ENCODE measurements at places on chromosomes 12 and 14.

DNA sequence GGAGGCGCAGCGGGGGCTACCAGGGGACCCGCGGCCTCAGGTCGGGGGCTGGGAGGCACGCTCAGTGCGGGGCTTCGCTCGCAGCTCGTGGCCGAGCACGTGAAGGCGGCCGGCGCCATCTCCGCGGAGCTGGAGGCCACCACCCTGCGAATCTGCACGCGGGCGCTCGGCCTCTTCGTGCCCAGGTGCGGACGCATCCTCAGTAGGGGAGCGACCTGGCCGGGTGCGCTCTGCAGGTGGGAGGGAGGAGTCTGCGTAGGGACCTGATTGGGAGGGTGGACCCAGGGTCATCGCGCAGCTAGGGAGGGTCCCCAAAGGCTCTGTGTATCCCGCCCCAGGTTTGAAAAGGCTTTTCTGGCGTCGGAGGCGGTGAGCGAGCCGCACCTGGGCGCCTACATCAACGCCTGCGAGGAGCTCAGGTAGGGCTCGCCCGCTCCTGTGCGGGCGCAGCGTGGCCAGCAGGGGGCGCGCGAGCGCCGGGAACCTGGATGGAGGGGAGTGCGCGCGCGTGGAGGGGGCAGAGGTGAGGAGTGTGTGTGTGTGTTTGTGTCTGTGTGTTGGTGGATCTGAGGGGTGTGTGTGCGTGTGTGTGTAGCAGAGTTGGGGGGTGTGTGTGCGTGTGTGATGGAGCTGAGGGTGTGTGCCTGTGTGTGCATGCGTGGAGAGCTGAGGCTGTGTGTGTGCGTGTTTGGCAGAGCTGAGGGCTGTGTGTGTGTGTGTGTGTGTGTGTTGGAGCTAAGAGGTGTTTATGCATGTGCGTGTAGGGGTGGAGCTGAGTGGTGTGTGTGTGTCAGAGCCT, 10.3 kb downstream of the EXOC3L4 start:
- DNase-seq: peak; percentile 67

DNA sequence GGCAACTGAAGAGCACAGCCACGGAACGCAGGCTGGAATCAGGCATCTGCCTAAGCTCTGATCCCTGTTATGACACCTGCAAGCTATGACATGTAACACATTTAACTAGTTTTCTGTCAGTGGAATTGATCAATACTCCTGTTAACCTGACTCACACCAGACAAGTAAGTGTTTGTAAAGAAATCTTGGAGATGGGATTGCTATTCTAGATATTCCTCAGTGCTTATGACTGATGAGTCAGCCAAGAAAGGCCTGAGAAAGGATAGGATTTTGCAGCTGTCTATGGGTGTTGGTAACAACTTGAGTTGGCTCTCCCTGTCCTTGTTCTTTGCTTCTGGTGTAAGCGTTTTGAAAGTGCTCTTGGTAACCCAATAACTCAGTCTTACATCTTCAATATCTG, 110.5 kb downstream of the GPR135 start:
- no peak for DNase-seq

- no peak for DNase-seq
These were observed 139.1 kb downstream of the ZFP36L1 start for GRCh38 chr14:68653804-68654203.

- DNase-seq: no peak
These were observed 1263.0 kb downstream of the LRFN5 start for GRCh38 chr14:42869681-42870080.

GRCh38 chr12:120596901-120597300, 15.7 kb upstream of the POP5 start:
- no peak for DNase-seq

DNA sequence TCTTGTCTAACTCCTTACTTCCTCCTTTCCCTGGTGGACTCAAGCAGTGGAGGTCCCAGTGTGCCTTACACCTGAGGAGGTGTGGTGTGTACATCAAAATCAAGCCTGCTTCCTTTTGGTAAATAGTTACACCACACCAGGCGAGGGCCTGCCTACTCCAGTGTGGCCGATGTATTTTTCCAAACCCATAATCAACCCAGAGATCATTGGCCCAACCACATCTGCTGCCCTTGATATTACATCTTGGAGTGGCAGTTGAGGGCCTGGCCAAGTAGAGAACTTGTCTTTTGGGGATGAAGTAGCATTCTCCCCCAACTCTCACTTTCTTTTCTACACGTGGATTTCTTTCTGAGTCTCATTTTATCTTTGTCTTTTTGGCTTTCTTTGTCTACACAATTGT, 187.4 kb downstream of the EFCAB11 start:
- DNase-seq: no peak

DNA sequence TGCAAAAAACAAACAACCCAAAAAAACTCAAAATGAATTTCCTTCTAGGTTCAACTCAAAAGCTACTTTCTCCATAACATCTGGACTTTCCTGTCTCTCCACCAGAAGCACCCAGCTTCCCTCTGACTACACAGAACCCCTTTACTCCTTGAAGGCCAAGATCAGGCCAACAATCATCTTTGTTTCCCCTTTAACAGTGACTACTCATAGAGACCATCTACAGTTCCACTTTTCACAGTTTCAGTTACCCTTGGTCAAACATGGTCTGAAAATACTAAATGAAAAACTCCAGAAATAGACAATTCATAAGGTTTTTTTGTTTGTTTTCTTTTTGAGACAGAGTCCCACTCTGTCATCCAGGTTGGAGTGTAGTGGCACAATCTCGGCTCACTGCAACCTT, 11.8 kb downstream of the GCH1 start:
- no peak for DNase-seq

GRCh38 chr14:49895480-49895879, 2.6 kb downstream of the ARF6 start:
- DNase-seq: no peak

DNA sequence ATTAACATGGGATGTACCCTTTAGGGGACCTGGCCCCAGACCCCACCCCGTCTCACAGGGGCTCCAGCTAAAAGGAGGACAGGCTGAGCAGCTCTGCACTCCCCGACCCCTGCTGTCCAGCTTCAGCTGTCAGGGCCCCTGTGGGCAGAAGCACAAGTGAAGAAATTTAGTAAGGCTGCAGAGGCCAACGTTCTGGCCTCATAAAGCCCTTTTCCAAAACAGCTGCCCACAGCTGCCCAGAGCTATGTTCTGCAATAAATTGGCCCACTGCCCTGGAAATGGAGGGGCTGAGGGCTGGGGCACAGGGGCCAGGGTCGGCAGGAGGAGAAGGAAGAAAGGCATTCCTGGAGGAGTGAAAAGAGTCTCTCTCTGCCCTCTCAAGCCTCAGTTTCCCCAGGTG, 357.1 kb downstream of the BCL11B start:
- no peak for DNase-seq

GRCh38 chr12:131950182-131950913, 606 bp downstream of the EP400 start:
- DNase-seq: no peak

- DNase-seq: no peak
These were observed 195.7 kb downstream of the SOX5 start for GRCh38 chr12:23753628-23754365.

GRCh38 chr12:60535363-60535762, 939.5 kb downstream of the SLC16A7 start:
- no peak for DNase-seq

DNA sequence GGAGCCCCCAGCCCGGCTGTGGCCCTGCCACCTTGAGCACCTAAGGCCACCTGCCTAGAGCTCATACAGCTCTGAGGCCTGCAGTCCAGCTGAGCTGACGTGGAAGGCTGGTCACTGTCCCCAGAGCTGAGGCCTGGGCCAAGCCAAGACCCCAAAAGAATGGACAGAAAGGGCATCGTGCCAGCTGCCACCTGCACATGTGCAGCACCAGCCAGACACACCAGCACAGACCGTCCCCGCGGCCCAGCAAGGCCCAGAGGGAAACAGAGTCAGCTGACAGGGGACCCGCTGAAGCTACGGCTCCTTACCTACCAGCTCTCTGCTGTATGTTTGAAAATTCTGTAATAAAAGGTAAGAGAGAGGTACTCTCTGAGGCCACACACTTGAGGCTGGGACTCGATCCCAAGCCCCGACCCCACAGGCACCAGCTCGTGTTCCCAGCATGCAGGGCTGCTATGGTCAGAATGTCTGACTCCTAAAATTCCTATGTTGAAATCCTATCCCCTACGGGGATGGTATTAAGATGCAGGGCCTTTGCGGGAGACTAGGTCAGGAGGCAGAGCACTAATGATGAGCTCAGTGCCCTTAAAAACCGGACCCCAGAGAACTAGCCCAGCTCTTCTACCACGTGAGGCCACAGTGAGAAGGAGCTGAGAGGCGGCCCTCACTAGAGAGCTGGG, 25.4 kb downstream of the BRF1 start:
- no peak for DNase-seq

DNA sequence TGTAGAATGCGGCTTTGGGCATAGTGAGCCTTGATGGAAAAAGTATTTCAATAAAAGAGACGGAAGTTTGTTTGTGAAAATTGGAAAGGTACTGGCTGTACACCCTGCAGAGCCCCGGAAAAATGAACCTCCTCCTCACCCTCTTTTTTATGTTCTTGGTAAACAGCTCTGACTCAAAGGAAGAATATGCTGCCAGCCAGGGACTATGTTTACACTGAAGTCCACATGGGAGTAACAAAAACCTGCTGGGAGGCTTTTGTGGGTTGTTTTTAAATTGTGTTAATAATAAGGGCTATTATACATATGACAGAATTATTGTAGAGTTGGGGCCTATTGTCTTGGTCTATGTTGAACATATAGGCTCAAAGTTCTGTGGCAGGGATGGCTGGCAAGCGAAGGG, 70.7 kb downstream of the TTC8 start:
- no peak for DNase-seq

GRCh38 chr14:72583316-72584272, 310.3 kb downstream of the DPF3 start:
- no peak for DNase-seq

- no peak for DNase-seq
These were observed 99.9 kb downstream of the TMTC3 start for GRCh38 chr12:88241862-88242570.

- no peak for DNase-seq
These were observed 294.3 kb downstream of the APAF1 start for GRCh38 chr12:98939350-98939749.

- DNase-seq: no peak
These were observed 61.6 kb downstream of the PLEKHA5 start for GRCh38 chr12:19191089-19191488.

- no peak for DNase-seq
These were observed 138.0 kb downstream of the AACS start for GRCh38 chr12:125203145-125203765.

DNA sequence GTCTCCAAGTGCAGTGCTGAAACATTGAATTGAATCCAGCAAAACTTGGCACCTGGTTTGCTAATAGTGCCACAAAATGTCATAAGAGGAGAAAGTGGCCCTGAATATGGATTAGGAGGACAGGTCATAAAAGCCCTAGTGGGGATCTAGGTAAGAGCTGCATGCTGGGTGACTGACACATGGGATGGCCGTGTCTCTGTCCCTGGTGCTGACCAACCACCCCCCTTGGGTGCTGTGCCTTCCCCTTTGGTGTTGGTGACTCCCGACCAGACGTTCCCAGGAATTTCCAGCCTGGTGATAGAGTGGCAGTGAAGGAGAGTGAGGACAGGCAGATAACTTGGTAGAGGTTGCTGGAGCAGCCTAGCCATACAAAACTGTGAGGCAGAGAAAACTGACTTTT, 142.8 kb downstream of the VRK1 start:
- no peak for DNase-seq

DNA sequence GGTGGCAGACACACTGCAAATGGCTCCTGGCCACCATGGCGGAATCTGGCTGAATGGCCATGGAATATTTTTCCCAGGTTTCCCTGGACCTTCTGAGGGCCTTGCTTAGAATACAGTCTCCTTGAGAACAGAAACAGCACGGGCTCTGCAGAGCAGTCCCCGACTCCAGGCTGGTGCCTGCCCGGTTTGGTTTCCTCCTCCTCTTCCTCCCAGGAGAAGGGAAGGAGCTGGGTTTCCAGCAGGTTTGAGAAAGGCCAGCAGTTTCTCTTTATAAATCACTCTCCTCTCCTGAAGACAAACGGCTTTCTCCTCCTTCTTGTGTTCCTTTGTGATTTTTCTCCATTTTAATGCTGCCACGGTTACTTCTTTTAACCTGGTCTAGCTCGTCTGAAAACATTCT, 106.8 kb upstream of the RFLNA start:
- no peak for DNase-seq

All from stimulated activated CD4-positive, alpha-beta T cell treated with anti-CD3 and anti-CD28 coated beads, Interleukin-15, amount 100 ng/mL, for 1 hour (primary cell).